ENCODE measurements at places on chromosomes 7 and 10.

GRCh38 chr10:75967491-75967890 lies 536.1 kb downstream of the LRMDA start:
- DNase-seq: no peak

DNA sequence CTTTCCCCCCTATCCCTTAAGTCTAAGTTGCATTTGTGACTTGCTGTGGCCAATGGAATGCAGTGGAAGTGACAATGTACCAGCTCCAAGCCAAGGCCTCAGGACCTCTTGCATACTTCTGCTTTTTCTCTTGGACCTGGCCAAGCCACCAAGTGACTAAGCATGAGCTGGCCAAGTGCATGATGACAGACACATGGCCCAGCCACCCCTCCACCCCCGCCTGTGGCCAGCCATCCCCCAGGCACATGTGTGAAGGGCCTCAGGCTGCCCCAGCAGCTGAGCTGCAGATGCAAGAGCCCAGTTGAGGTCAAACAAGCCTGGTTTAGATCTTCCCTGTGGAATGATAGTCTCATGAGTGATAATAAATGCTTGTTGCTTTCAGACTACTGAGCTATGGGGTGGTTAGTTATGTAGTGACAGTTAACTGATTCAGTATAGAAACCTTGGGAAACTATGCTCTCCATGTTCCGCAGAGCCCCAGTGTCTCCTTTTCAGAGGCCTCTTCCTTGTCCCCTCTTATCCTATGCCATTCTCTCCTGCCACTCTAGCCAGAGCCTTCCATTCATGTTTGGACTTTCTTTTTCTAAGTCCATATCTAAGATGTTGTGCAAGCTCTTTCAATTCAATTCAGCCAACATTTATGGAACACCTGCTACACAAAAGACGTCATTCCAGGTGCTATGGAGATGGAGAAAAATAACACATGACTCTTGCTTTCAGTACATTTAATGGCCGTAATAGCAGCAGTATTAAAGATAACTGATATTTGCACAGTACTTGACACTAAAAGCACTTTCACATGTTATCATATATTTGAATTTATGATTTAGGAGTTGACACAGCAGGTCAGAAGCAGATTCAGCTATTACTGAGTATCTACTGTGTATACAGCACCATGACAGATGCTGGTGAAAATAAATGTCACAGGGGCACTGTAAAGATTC lies 55.5 kb upstream of the LOXL4 start:
- peak; percentile 12 for DNase-seq

GRCh38 chr10:73653701-73654100 lies 2.1 kb downstream of the SYNPO2L start:
- DNase-seq: peak; percentile 63

- DNase-seq: no peak
These were observed at the start of gene UCMA for GRCh38 chr10:13234172-13234571. Gene UCMA, minus strand, starts transcription at chr10:13234374. Its CDS starts 116 bp downstream, at chr10:13234258.

DNA sequence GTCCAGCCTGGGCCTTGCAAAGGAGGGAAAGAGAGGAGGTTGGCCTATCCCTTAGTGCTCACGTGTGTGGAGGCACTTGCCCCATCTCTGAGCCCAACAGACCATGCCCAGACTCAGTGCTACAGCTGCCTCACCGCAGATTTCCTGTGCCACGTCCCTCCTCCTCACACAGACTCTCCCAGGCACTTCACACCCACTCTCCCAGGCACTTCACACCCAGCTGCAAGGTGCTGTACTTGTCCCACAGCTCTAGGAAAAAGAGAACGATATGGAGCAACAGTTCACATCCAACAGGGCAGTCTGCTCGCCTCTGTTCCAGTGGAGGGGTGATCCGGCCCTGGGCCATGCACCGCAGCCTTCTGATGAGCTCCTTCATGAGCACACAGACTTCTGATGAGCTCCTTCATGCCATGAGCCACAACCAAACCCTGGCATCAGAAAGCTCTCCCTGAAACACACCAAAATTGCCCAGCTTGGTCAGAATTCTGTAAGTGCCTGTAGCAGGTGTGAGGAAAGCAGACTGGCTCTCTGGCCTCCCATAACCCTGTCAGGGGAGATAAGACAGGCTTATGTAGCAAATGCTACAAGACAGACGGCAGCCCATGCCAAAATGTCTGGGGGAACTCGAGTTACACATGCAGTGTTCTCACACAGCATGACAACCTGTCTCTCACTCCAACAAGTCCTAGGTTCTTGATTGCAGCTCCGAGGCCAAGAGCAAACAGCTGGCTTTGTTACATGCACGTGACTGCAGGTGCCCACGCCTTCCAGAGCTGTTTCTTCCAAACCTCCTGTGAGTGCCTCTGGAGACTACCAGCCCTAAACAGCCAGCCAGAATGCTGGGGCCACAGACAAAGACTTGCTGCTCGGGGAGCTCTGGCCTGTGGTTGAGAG lies 348.5 kb downstream of the GRID1 start:
- peak; percentile 31 for DNase-seq

- no peak for DNase-seq
These were observed 85.2 kb upstream of the CACNA2D1 start for GRCh38 chr7:82528577-82529310.

- peak; percentile 38 for DNase-seq
These were observed 564.5 kb upstream of the GHITM start for GRCh38 chr10:83574770-83575169.

Data from GM12865 (cell line).